SW480 (cell line): ENCODE measurements at places on chromosomes 11 and 22.

DNA sequence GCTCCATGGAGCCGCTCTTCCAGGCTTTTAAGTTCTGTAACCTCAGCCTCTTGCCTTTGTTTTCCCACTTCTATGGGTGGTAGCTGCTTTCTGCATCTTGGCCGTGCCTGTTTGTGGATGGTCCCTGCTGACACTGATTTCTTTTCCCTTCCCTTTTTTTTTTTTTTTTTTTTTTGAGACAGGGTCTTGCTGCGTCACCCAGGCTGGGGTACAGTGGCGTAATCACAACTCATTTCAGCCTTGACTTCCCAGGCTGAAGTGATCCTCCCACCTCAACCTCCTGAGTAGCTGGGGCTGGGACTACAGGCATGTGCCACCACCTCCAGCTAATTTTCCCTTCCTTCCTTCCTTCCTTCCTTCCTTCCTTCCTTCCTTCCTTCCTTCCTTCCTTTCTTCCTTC is 57.7 kb upstream of the EP300 start:
- DNase-seq: no peak

GRCh38 chr11:24575392-24575791 is 78.5 kb downstream of the LUZP2 start:
- DNase-seq: no peak

GRCh38 chr11:112634995-112635737 is 326.1 kb upstream of the NCAM1 start:
- DNase-seq: no peak

DNA sequence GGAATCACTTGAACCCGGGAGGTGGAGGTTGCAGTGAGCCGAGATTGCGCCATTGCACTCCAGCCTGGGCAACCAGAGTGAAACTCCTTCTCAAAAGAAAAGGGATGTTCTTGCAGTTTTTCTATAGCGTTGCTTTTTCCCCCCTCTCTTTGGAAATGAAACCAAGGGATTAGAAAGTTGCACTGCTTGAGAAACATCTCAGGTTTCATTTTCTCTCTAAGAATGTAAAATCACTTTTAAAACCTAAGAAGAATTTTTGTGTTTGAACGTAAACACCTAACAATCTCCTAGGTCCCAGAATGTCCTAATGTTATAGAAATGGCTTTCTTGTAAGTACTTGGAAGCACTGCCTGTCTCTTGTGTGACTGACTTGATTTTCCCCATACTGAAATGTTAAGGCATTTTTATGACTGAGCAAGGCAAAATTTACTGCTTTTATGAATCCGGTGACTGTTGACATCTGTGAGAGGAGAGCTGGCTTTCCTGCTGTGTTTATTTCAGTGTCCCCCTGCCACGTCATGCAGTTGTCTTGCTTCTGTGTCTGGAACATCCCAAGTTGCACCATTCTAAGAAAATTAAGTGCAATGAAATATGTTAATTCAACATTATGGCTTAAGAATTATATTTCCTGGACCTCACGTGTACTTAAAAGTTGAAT is 37.7 kb downstream of the NF2 start:
- DNase-seq: no peak
